ENCODE measurements at places on chromosomes 1 and 21. TPM values are rescaled to one million over a fixed set of nuclear protein-coding genes. Genes with fewer than 3 reads are reported as not detected.

GRCh38 chr1:221621683-221622082 lies 120.2 kb downstream of the DUSP10 start:
- H3K4me3 ChIP-seq: no peak overlapping the region
- H3K4me1 ChIP-seq: no peaks in the 10 kb centered on the region
- H3K27ac ChIP-seq: no peak overlapping the region
- H3K36me3 ChIP-seq: no peaks in the 10 kb centered on the region
- DNase-seq: no peak

DNA sequence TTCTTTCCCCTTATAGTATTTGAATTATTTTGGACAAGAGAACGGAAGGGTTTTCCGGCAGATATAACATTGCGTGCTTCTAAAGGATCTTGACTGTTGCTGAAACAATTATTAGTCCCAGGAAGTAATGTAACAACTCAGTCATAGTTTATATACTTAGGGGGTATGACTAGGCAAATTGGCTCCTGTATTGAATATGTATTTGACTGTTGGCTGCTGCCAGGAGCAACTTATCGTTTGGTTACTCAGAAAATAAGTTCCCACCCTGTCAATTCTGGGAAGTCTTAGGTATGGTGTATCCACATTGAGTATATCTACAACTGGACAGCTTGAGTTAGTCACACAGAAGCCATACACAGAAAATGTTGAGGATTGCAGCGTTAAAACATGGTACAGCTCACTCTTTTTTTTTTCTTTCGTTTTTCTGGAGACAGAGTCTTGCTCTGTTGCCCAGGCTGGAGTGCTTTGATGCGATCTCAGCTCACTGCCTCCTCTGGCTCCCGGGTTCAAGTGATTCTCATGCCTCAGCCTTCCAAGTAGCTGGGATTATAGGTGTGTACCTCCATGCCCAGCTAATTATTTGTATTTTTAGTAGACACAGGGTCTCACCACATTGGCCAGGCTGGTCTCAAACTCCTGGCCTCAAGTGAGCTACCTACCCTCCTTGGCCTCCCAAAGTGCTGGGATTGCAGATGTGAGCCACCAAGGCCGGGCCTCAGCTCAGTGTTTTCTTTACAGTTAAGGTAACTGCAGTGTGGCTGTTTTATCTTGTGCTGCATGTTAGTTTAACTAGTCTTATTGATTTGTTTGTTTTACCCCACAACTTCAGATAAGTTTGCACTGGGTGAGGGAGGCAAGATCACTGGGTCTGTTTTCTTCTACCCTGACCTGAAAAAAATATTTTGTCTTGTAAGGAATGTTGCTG lies 10.2 kb downstream of the SMAP2 start:
- H3K27ac ChIP-seq: peak overlapping the region; percentile 98
- no peaks in the 10 kb centered on the region for H3K27me3 ChIP-seq

LRRC3 gene
- 0.88 TPM for total RNA-seq

- no peak overlapping the region for H3K4me3 ChIP-seq
- peaks cover 21% of the 10 kb centered on the region for H3K4me1 ChIP-seq
- no peak overlapping the region for H3K27ac ChIP-seq
- no peaks in the 10 kb centered on the region for H3K36me3 ChIP-seq
Observed at GRCh38 chr1:109394591-109395281, 3.0 kb downstream of the SORT1 start.

DNA sequence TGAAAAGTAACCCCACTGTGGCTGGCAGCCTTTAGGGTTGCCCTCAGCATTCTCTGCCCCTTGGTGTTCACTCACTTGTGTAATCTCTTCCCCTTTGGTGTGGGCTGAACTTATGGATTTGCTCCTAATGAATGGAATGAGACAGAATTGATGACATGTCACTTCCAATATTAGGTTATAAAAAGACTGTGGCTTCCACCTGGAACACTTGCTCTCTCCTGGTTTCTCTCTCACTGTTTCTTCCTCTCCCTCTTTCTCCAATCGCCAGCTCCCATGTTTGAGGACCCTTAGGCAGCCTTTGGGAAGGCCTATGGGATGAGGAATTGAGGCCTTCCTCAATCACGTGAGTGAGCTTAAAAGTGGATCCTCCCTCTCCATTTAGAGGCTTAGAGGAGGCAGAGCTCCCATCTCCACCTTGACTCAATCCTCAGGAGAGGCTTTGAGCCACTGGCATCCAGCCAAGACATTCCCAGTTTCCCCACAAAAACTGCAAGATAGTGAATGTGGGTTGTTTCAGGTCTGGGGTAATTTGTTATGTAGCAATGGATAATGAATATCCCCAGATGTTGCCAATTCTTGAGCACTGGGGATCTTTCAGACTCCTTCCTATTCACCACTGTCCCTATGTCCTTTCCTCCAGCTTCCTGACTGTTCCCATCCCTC lies 95.5 kb upstream of the CD34 start:
- DNase-seq: no peak
- H3K27ac ChIP-seq: no peak overlapping the region
- no peaks in the 10 kb centered on the region for H3K36me3 ChIP-seq
- no peak overlapping the region for H3K4me3 ChIP-seq

GRCh38 chr1:165829888-165830287 lies 2.5 kb downstream of the UCK2 start:
- no peaks in the 10 kb centered on the region for H3K36me3 ChIP-seq
- no peak overlapping the region for H3K27ac ChIP-seq
- no peaks in the 10 kb centered on the region for H3K27me3 ChIP-seq
- H3K4me3 ChIP-seq: peak overlapping the region; percentile 58
- H3K4me1 ChIP-seq: peaks cover 18% of the 10 kb centered on the region

GRCh38 chr1:240192851-240193250 lies 101.2 kb downstream of the FMN2 start:
- no peak overlapping the region for H3K4me3 ChIP-seq
- peaks cover 5% of the 10 kb centered on the region for H3K27me3 ChIP-seq
- H3K36me3 ChIP-seq: no peaks in the 10 kb centered on the region
- DNase-seq: no peak
- peaks cover 3% of the 10 kb centered on the region for H3K4me1 ChIP-seq

DNA sequence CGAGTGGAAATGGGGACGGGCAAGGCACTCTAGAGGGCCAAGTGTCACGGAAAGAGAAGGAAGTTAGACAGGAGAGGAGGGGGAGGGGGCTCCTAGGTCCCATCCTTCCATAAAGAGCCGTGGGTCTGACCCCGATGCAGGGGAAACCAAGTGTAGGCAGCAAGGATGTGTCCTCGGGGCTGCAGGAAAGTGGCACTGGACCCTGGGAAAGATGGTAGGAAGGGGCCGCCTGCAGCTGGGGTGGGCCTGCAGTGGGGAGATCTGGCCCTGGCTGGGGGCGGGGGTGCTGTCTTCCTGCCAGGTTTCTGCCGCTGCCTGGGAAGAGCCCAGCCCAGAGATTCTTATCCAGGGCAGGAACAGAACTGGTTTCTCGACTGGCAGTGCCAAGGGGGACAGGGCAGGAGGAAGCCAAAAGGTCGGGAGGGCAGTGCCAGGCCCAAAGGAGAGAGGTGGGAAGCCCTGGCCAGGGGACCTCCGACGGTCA lies 12.9 kb downstream of the CRABP2 start:
- H3K27me3 ChIP-seq: peaks cover 67% of the 10 kb centered on the region
- H3K4me1 ChIP-seq: peaks cover 31% of the 10 kb centered on the region
- DNase-seq: no peak
- H3K27ac ChIP-seq: no peak overlapping the region
- no peaks in the 10 kb centered on the region for H3K36me3 ChIP-seq
- H3K4me3 ChIP-seq: peak overlapping the region; percentile 7

TFF2 gene
- total RNA-seq: not detected

SOX13 gene
- total RNA-seq: 0.77 TPM

NEGR1 gene
- total RNA-seq: not detected

GRCh38 chr1:213385201-213385600 lies 334.2 kb downstream of the RPS6KC1 start:
- no peaks in the 10 kb centered on the region for H3K4me1 ChIP-seq
- DNase-seq: no peak
- H3K27ac ChIP-seq: no peak overlapping the region
- H3K27me3 ChIP-seq: peaks cover 5% of the 10 kb centered on the region
- peaks cover 4% of the 10 kb centered on the region for H3K36me3 ChIP-seq
- H3K4me3 ChIP-seq: no peak overlapping the region

Measured in naive thymus-derived CD8-positive, alpha-beta T cell (primary cell).